Large intestine (tissue), 12 donors: ENCODE measurements at places on chromosomes 1 and 21. TPM values are rescaled to one million over a fixed set of nuclear protein-coding genes. Genes with fewer than 3 reads are reported as not detected.

Gene TMEM79
- polyA plus RNA-seq = 7.3 TPM

Gene GPR89B
- 41.2 TPM for polyA plus RNA-seq

Gene PARK7
- 228 TPM for polyA plus RNA-seq

Gene CYP2J2
- polyA plus RNA-seq = 21.3 TPM

Gene TLCD4
- 4.9 TPM for polyA plus RNA-seq

Gene S100B
- polyA plus RNA-seq = 19.8 TPM

Gene TP53BP2
- 25.5 TPM for polyA plus RNA-seq

Gene PLCH2
- polyA plus RNA-seq = 5.0 TPM

Gene RUNX3
- 4.8 TPM for polyA plus RNA-seq

DNA sequence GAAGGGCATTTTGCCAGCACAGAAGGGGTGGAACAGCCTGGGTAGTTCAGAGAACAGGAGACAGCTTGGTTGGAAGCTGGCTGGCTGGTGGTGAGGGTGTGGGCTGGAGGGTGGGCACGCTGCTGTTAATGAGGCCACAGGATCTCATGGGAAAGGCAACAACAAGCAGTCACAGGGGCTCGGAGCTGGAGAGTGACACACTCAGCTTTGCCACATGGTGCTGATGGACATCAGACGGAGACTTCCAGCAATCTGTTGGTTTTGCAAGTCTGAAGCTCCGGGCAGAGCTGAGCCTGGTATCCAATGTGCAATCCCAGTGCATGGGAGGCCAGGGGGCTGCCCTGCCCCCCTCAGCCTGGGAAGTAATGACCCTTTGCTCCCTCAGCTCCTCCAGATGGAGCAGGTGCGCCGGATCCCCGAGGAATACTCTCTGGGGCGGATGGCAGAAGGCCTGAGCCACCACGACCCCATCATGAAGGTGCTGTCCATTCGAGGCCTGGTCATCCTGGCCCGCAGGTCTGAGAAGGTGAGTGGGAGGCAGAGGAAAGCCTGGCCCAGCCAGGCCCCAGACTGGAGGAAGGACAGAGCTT lies 15.6 kb upstream of the TTC4 start:
- DNase-seq = no peak

DNA sequence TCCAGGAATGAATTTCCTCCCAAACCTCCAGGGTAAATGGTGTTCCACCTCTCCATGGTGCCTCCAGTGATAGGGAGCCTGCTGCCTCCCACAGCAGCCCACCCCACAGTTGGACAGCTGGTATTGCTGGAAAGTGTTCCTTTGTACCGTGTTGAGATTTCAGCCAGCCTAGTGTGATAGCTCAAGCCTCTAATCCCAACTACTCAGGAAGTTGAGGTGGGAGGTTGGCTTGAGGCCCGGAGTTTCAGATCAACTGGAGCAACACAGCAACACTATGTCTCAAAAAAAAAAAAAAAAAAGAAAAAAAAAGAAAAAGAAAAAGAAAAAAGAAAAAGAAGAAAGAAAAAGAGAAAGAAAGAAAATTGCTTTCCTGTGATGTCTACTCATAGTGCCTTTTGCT lies 96.1 kb downstream of the CHD1L start:
- no peak for DNase-seq

DNA sequence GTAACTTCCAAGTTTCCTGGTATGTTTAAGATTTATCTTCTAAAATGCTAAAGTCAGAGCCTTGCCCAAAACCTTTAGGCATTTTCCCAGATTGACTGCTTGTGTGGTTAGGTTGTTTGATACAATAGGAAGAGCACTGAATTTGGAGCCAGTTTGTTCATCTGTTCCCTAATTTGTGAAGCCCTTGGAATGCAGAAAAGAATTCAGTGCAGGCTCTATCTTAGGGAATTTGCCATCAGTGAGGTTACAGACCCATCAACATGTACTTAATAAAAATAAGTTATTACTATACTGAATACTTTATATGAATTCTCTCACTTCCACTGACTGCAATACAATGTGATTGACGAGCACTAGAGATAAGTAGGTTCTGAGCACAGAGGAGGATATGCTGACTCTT lies 120.2 kb downstream of the PIK3R3 start:
- no peak for DNase-seq

GRCh38 chr1:159999204-159999603 lies 32.6 kb downstream of the PIGM start:
- no peak for DNase-seq

DNA sequence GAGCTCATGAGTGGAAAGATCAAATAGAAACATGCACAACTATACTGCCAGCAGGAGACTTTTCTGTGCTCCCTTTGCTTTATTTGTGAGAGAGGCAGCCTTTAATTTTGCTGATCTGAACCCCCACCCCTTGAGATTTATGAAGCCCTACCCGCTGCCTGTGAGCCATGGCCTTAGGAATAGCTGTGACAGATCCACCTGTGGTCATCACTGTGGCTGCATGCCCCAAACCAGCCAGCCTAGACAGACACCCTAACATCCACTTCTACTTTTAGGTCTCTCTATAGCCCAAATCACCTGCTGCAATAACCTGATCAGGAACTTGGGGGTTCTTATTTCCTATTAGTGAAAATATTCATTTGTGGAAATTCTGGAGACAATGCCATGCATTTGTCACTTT lies 196.2 kb downstream of the C1orf94 start:
- DNase-seq = no peak

DNA sequence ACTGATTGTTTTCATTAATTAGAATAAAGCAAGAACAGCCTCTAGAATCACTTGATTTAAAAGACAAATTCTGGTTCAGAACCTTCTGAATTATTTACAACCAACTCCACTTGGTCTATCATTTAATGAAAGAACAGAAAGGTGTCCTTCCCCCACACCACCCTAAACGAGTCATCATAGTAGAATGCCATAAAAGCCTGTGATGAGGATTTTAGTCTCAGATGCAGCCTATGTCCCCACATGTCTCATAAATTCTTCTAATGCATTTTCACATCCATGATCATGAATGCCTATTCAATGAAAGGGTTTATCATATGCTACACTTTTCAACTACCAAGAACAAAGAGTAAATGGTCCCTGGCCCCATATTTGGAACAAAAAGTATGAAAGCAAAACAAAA lies 508.1 kb downstream of the DPYD start:
- DNase-seq = no peak

DNA sequence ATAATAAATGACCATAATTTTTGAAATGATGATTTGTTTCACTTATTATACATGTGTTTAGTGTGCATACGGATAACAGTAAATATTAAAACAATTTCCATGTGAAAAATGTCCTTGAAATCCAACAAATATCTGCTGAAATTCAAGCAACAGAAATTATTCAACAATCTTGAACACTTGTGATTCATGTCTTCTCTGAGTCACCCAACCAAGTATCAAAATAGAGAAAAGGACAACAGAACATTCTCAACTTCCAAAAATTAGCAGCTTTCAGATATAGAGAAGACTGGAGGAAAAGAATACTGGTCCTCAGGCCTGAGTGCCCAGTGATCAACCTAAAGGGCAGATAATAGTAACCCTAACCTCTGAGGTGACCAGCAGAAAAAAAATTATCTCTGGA lies 90.8 kb downstream of the VAV3 start:
- no peak for DNase-seq

GRCh38 chr1:70483342-70483741 lies 72.3 kb downstream of the CTH start:
- no peak for DNase-seq

- DNase-seq = no peak
Measured at GRCh38 chr1:242836423-242836822, 311.9 kb upstream of the PLD5 start.

- DNase-seq = no peak
Measured at GRCh38 chr1:180123463-180123936, 31.2 kb upstream of the QSOX1 start.

DNA sequence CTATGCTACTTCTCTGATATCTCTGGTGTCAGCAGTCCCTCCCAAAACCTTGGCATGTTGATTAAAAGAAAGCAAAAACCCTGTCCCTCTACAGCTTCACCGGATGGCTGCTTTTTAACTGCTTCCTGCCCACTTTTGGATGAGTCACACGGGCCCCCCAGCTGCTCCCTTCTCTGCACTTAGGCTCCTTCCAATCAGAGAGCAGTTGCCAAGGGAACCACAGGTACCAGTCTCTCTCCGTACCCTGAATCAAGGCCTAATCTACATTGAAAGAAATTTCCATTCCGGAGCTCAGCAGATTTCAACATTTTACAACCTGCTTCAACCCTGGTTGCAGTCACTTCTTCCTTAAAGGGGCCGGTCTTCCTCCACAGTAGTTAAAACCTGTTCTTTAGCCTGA lies 70.6 kb upstream of the GJB5 start:
- DNase-seq = peak; percentile 70

DNA sequence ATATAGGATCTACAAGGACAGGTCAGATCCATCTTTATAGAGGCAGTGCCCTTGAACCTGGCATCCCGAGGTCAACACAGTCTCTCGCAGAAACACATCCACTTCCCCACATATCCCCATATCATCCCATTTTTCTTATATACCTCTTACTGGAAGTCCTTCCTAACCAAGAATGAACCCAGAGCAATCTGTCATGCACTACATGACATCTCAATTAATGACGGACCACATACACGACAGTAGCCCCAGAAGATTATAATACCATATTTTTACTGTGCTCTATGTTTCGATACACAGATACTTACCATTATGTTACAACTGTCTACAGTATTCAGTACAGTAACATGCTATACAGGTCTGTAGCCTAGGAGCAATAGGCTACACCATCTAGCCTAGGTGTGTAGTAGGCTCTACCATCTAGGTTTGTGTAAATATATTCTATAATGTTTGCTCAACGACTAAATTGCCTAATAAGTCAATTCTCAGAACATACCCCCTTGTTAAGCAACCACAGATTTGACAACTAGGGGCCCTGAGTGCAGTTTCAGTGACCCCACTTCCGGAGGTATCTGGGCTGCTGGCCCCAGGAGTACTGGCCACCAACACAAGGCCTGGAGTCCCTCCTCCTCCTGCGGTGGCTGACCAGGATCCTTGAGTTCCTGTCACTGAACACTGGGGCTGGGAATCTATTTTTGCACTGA lies 28.1 kb downstream of the PTPN14 start:
- no peak for DNase-seq

DNA sequence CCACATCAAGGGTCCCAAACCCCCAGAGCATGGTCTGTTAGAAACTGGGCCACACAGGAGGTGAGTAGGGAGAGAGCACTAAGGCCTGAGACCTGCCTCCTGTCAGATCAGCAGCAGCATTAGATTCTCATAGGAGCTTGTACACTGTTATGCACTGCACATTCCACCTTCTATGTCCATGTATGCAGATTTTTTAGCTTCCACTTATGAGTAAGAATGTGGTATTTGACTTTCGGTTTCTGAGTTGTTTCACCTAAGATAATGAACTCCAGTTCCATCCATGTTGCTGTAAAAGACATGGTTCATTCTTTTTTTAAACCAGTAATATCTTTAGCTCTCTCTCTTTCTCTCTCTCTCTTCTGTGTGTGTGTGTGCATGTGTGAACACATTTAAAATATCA lies 663 bp upstream of the GBP6 start:
- peak; percentile 27 for DNase-seq

- peak; percentile 66 for DNase-seq
Measured at GRCh38 chr1:57067863-57068262, 102.0 kb upstream of the C8B start.

GRCh38 chr1:244368279-244368678 lies 83.4 kb downstream of the ADSS2 start:
- DNase-seq = no peak

DNA sequence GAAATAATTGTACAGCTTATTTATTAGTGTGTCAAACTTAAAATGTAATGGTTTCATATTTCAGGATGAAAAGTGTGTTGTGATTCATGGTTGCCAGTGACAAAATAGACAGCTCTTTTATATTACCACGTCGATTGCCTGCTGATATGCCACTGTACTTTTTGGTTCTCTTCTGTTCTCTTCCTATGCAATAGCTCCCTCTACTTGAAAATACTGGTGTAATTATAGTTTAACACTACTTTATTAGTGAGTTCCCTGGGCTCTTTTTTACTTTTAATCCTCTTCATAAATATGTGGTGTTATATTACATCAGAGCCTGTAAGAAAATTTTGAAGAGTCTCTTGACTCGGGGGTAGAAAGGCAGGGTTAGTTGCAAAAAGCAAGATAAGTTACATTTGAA lies 111.3 kb downstream of the PATJ start:
- DNase-seq = no peak

DNA sequence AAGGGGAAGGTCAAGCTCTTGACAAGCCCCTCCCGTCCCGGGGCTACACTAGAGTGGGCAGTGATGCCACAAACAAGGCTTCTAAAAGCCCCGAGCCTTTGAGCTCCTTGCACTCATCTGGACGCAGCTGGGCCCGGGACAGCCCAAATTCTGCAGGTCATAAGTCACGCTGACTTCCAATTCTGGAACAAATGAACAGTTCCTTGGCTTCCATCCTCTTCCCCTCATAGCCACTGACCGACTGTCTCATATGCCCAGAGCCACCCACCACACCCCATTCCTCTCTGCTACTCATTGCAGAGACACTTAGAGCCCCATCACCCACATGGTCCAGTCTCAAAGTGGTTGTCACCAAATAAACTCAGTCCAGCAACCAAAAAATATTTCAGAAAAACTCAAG lies 32.8 kb upstream of the PRELP start:
- no peak for DNase-seq

GRCh38 chr1:27314169-27314568 lies 7.8 kb upstream of the TMEM222 start:
- no peak for DNase-seq

DNA sequence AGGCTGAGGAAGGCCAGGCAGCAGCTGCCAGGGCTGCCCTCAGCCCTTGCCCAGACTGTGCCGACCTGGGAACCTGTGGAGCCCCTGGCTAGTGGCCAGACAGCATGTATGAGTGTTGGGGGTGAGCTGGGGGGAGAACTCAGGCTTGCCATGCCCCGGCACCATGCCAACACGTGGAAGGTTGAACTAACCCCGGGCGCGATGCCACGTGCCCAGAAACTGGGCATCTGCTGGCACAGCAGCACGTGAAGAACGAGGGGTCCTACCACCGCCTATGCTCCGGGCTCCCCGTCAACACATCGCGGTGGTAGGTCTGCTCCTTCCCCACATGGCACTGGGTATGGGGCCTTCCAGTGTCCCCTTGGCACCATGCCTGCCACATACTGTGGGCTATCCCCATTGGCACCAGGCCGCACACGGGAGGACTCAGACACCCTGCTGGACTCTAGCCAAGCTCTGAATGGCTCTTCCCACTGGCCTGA lies 68.7 kb downstream of the CASZ1 start:
- DNase-seq = no peak
